ENCODE measurements at places on chromosomes 2 and 18.
A peak's percentile ranks its signal among the peaks of the same experiment; 100 is the strongest.

DNA sequence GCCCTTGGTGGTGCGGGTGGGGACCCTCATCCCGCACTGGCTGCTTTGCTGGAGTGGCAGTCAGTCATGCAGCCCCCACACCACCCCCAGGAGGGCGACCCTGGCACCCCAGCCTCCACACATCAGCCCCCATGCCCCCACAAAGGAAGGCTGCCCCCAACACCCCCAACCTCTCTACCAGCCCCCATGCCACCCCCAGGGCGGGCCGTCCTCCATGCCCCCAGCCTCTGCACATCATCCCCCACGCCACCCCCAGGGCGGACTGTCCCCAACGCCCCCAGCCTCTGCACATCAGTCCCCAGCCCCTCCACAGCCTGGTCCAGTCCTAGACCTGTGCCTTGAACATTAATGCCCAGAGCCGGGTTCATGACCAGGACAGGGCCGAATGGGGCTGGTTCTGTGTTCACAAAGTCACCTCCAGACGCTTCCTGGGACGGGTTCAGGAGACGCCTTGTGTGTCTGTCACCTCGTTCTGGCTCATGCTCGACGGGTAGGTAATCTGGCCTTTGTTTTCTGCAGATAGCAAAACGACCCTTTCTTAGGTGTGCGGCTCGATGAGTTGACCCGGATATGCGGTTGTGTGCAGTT is 18.4 kb downstream of the D2HGDH start:
- H3K36me3 ChIP-seq: peaks cover 14% of the 10 kb centered on the region
- peaks cover 4% of the 10 kb centered on the region for H3K4me1 ChIP-seq
- H3K4me3 ChIP-seq: no peak overlapping the region
- H3K27ac ChIP-seq: no peak overlapping the region
- no peak for DNase-seq

GRCh38 chr2:215738351-215738750 is 275.0 kb downstream of the MREG start:
- no peaks in the 10 kb centered on the region for H3K4me1 ChIP-seq
- no peaks in the 10 kb centered on the region for H3K36me3 ChIP-seq
- H3K4me3 ChIP-seq: no peak overlapping the region
- DNase-seq: no peak
- H3K27me3 ChIP-seq: peaks cover 4% of the 10 kb centered on the region
- H3K27ac ChIP-seq: no peak overlapping the region

GRCh38 chr2:237091779-237092436 is 6.2 kb downstream of the COPS8 start:
- no peak overlapping the region for H3K4me3 ChIP-seq
- no peak for DNase-seq
- peak overlapping the region; percentile 24 for H3K27ac ChIP-seq
- peaks cover 31% of the 10 kb centered on the region for H3K36me3 ChIP-seq

DNA sequence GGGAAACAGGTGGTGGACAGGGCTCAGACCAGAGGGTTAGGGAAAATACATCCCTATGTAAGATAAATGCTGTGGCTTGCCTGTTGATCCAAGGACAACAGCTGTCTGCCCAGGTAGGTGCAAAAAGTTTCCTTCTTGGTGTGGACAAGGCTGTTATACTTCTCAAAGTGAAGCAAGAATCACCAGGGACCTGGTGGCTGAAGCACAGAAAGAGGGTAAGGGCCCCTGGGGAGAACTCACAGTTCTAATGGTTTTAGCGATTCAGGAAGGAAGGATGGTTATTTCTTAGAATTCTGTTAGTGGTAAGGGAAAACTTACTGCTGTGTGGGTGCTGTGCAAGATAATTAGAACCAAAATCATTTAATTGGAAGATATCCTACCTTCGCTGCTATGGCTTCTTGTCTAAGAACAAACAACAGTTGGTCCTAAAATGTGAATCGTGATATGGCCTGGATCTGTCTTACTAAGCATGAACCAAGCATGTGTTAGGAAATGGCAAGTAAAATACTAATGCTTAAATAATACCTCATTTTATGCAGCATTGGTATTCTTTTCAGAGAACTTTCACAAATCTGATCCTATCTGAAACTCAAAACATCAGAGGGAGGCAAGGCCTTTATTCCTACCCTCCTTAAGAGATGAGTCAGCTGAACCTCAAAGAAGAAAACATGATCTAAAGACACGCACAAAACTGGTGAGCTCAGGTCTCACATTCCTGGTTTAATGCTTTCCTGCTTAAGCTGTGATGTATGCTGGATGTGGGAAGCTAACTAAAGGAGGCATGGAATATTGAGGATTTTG is 159.2 kb upstream of the THUMPD2 start:
- no peaks in the 10 kb centered on the region for H3K36me3 ChIP-seq
- no peaks in the 10 kb centered on the region for H3K27me3 ChIP-seq
- no peak overlapping the region for H3K27ac ChIP-seq
- H3K4me3 ChIP-seq: no peak overlapping the region
- no peaks in the 10 kb centered on the region for H3K4me1 ChIP-seq

DNA sequence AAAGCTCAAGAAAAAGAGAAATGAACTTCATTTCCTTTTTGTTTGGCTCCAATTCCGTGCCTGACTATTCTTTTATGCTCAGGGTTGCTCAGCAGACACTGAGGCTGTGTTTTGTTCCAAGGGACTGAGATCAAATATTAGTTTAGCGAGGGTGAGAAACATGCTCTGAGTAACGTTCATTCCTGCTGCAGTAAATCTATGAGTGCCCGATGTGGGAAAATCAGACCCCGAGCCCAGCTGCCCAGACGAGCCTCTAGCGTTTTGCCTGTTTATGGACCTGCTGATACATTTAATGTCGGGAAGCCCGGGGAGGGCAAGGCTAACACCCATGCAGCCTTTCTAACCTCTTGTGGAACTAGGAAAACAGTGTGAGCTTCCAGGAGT is 119.2 kb downstream of the VAPA start:
- H3K4me3 ChIP-seq: peak overlapping the region; percentile 51
- H3K27ac ChIP-seq: no peak overlapping the region
- DNase-seq: no peak
- H3K36me3 ChIP-seq: no peaks in the 10 kb centered on the region
- H3K27me3 ChIP-seq: peaks cover 6% of the 10 kb centered on the region

- DNase-seq: no peak
- H3K27ac ChIP-seq: no peak overlapping the region
- no peaks in the 10 kb centered on the region for H3K36me3 ChIP-seq
- no peaks in the 10 kb centered on the region for H3K4me1 ChIP-seq
- H3K4me3 ChIP-seq: no peak overlapping the region
Measured at GRCh38 chr2:222250313-222250712, 48.5 kb downstream of the PAX3 start.

GRCh38 chr2:143252138-143252907 is 123.1 kb downstream of the ARHGAP15 start:
- H3K4me3 ChIP-seq: no peak overlapping the region
- H3K4me1 ChIP-seq: peaks cover 26% of the 10 kb centered on the region
- peaks cover 13% of the 10 kb centered on the region for H3K36me3 ChIP-seq
- no peak for DNase-seq
- no peaks in the 10 kb centered on the region for H3K27me3 ChIP-seq

DNA sequence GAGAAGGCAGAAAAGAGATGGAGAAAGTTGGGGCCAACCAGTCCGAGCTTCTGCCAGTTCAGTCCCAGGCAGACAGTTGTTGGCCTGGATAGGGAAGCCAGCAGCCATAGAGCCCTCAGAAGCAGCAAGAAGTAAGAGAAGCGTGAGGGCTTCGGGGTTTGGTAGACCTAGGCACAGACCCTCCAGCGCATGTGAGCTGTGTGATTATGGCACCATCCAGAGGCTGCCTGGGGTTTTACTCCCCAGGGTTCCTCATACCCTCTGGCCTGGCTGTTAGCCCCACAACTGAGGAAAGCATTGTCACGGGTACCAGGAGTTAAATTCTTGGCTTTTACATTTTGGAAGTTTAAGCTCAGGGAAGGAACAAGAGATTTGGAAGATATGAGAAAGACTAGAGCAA is 93.7 kb upstream of the RAB6C start:
- H3K27me3 ChIP-seq: peaks cover 7% of the 10 kb centered on the region
- no peak overlapping the region for H3K27ac ChIP-seq
- H3K4me3 ChIP-seq: no peak overlapping the region
- no peaks in the 10 kb centered on the region for H3K4me1 ChIP-seq
- no peaks in the 10 kb centered on the region for H3K36me3 ChIP-seq
- no peak for DNase-seq

- no peaks in the 10 kb centered on the region for H3K27me3 ChIP-seq
- no peak overlapping the region for H3K4me3 ChIP-seq
- no peak overlapping the region for H3K27ac ChIP-seq
- H3K36me3 ChIP-seq: no peaks in the 10 kb centered on the region
- no peaks in the 10 kb centered on the region for H3K4me1 ChIP-seq
- DNase-seq: no peak
Measured at GRCh38 chr2:49153252-49153651, 1.1 kb downstream of the FSHR start.

GRCh38 chr18:36960038-36960437 is 131.1 kb downstream of the KIAA1328 start:
- no peak overlapping the region for H3K27ac ChIP-seq
- DNase-seq: no peak
- peaks cover 5% of the 10 kb centered on the region for H3K4me1 ChIP-seq
- no peak overlapping the region for H3K4me3 ChIP-seq
- H3K36me3 ChIP-seq: peaks cover 45% of the 10 kb centered on the region

Data from memory B cell (primary cell).